ENCODE measurements at places on chromosomes 13 and 19.
A peak's percentile ranks its signal among the peaks of the same experiment; 100 is the strongest.

- DNase-seq: no peak
These were observed 9.3 kb downstream of the ZNF780A start for GRCh38 chr19:40081411-40081810.

GRCh38 chr13:97413694-97414093, 20.3 kb upstream of the RAP2A start:
- DNase-seq: no peak

- DNase-seq: peak; percentile 94
These were observed 730 bp downstream of the NRTN start for GRCh38 chr19:5805462-5806132.

- DNase-seq: no peak
These were observed 14.2 kb downstream of the RAB8A start for GRCh38 chr19:16125737-16126495.

GRCh38 chr13:40565282-40566148, 100.9 kb downstream of the FOXO1 start:
- no peak for DNase-seq

DNA sequence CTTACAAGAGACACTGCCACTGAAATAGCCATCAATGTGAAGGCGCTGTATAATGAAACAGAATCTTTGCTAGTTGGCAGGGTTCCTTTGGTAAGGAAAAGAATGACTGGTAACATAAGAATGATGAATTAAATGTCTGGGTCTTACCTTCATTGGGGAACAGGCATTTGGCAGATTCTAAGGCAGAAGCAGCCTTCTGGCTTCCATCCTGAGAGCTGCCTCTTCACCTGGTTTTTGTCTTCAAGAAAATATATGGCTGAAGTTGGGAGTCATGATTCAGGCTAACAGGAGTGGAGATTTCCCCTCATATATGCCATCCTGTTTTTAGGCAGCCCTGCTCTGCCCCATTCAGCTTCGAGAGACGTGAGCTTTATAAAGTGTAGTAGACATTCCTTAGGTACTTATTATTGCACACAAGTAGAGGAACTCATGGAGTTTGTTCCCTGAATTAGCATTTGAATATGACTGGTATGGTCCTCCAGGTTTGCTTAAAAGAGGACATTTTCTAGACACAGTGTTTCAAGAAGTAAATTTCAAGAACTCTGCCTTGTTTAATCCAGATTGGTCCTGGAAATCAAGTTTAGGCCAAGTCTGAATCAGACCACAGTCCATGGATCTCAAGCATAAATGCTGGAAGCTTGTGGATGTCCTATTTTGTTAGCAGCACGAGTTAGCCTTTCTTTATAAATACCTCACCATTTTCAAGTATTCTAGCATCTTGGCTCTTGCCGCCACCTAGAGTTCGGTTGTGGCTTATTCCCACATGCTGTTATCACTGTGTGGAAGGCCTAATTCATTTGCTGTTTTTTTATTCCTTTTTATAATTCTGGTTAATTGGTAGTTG, 56.2 kb upstream of the AKAP11 start:
- peak; percentile 28 for DNase-seq

GRCh38 chr19:10271543-10272086, 695 bp downstream of the ICAM1 start:
- no peak for DNase-seq

DNA sequence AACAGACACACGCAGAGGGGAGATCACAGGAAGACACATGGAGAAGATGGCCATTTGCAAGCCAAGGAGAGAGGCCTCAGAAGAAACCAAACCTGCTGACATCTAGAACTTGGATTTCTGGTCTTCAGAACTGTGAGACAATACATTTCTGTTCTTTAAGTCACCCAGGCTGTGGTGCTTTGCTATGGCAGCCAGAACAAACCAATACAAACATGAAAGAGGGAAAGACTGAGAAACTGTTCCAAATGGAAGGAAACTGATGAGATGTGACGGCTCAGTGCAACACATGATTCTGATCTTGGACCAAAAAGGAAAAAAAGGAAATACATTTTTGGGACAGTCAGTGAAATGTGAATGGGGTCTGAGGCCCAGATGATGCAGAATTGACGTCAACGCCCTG, 30.2 kb upstream of the SACS start:
- no peak for DNase-seq

GRCh38 chr13:113137691-113138298, 15.2 kb downstream of the F10 start:
- no peak for DNase-seq

DNA sequence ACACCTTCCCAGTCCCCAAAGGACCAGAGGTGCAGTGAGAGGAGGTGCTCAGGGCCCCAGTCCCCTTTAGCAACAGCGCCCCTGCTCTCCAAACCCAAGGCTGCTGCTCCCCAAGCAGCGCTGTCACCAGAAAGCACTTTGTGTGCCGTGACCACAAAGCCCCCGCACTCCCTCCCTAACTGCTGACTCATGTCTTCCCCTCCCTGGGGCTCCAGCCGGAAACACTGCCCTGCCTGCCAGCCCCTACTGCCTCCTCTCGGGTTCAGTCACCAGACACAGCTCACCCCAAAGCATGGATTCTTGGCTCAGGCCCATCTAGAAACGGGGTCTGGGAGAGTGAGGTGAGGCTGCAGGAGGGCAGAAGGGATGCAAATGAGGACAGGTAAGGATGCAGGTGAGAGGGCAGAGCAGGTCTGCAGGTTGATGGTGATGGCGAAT, 4.9 kb upstream of the TNFSF14 start:
- peak; percentile 6 for DNase-seq

DNA sequence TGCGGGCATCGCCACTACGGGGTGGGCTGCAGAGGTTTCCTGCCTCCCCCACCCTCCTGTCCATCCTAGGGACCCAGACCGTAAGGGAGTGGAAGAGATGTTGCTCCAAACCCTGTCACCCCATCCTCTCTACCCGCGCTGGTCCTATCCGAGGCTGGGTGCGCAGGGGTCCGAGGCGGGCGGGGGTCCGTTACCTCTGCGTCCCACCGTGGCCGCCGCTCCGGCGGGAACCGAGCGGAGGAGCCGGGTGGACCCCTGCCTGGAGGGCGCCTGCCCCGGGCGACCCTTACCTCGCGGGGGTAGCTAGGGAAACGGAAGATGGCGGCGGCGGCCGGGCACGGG, at the start of gene DGKH:
Gene DGKH (plus strand): TSS at position 307 of the 342 bp plus-strand sequence. CDS start 126 bp downstream, outside the sequence.
- DNase-seq: no peak

- DNase-seq: peak; percentile 95
These were observed 2.0 kb downstream of the OLFM2 start for GRCh38 chr19:9934132-9934950.

DNA sequence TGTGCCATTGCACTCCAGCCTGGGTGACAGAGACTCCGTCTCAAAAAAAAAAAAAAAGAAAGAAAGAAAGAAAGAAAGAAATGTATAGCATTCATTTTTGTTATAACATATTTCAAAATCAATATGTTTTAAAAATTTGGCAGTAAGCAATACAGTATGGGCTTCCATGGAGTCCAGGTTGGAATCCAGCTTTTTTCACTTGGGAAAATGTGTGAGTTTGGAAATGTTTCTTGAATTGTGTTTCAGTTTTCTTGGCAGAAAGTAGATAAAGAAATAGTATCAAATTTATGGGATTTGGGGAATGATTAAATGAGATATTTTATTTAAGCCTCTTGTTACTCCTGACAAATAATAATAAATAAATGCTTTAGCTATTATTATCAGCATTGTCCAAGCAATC, 225.6 kb downstream of the PCDH9 start:
- DNase-seq: no peak

DNA sequence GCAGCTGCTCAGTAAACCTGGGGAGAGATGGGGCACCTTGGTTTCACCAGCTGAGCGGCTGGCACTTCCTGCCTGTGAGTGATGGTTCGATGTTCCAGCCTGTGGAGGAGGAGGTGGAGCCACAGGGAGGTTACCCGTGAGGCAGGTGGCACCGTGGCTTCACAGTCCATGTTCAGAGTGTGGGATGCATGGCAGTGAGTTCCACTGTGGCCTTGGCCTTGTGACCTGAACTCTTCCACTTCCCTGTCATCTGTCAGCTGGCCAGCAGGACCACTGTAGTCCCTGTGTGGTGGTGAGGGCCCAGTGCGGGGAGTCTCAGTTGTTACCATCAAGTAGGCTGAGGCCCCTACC, 16.9 kb downstream of the SMARCA4 start:
- DNase-seq: no peak

DNA sequence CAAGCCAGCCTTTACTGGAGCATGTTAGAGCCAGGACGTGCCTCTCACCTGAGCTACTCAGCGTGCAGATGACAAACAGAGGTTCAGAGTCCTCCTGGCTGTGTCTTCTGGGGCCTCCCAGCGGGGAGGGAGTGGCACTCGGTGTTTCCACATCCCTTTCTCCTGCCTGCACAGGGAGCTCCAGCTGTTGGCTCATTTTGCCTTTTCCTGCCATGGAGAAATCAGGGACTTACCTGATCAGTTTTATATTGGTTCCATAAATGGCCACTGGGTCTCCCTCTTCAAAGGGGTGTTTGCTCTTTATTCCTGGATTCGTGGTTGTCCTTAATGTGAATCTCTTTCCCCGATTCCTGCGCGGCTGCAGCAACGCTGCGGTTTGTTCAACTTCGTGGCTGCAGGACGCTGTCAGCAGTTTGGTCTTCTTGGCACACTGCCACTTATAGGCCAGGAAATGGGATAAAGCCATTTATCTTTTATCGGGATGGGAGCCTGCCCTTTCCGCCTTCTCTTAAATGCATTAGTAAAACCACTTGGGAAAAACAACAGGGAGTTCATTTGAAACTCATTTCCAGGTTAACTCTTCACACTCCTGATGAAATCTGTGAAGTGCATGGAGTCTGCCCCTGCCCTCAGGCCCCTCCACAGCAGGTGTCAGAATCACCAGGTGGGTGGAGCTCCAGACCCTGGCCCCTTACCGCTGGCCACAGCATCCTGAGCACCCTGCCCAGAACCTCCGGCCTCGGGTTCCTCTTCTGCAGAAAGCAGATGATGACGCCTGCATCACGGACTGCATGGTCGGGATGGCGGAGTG, 39.8 kb upstream of the MCF2L start:
- no peak for DNase-seq

- DNase-seq: no peak
These were observed 74.4 kb downstream of the SLITRK6 start for GRCh38 chr13:85724546-85725432.

GRCh38 chr19:46764817-46765291, 18.6 kb upstream of the STRN4 start:
- no peak for DNase-seq

- no peak for DNase-seq
These were observed 330.8 kb downstream of the DACH1 start for GRCh38 chr13:71536201-71536600.

DNA sequence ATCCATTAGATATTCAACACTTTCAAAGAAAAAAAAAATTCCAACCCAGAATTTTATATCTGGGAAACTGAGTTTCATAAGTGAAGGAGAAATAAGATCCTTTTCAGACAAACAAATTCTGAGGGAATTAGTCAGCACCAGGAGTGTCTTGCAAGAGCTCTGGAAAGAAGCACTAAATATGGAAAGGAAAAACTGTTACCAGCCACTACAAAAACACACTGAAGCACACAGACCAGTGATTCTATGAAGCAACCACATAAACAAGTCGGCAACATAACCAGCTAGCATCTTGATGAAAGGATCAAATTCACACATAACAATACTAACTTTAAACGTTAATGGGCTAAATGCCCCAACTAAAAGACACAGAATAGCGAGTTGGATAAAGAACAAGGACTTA, 368.4 kb upstream of the MIR17HG start:
- DNase-seq: no peak

DNA sequence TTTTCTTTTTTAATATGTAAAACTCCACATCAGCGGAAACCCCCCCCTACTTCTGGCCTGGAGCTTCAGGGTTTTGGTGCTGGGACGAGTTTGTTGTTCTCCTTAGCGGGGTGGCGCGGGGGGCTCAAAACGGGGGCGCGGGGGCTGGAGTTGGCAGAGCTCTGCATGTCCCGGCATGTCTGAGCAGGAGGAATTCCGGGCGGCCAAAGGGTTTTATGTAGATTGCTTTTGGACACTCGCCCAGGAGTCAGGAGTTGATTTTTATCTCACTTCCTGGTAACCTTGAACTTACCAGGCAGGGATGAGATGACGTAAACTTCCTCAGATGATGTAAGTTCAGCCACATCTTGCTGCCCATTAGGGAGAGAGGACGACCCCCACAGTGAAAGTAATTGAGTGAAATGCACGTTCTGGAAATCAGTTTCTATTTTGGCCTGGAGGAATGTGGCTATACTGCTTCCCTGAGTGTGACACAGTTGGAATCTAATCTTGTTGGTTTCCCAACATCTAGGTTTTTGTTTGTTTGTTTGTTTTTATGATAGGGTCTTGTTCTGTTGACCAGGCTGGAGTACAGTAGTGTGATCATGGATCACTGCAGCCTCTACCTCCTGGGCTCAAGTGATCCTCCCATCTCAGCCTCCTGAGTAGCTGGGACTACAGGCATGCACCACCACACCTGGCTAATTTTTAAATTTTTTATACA, 21.0 kb upstream of the GDF15 start:
- no peak for DNase-seq

DNA sequence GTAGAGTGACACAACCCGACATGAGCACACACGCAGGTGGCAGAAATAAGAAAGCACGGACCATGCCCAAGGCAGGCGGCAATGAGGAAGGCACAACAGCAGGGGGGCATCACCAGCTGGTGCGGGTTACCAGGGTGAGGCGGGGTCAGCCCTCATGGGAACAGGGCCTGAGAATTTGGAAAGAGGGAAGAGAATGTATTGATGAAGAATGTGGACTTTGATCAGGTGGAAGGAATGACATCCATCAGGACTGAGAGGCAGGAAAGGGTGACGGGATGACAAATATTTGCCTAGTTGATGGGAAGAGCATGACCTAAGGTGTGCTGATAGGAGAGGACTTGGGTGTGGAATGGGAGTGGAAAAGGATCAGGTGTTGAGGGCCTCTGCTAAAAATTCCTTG, 177.5 kb downstream of the ABCC4 start:
- DNase-seq: no peak

DNA sequence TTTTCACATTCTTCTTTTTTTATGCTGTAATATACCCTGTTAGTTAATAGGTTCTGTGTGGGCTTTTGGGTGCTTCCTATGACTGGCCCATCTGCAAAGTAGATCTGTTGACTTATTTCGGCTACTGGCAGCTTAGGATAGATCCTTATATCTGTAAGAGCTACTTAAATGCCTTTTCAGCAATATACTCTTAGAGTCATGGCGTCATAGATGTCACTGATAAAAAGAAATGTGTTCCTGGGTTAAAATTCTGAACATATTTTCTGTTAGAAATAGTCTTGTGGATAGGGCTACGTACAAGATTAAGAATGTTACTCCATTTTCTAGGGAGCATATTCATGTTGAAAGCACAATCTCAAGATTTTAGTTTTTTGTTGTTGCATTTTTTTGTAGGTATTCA, 4.7 kb downstream of the AKAP11 start:
- no peak for DNase-seq

Measured in neural crest cell (in vitro differentiated cells).